Astrocyte of the spinal cord (primary cell): ENCODE measurements at places on chromosomes 12 and 14.
A peak's percentile ranks its signal among the peaks of the same experiment; 100 is the strongest.

- peak; percentile 18 for DNase-seq
These were observed 113.6 kb downstream of the TAOK3 start for GRCh38 chr12:118259079-118259478.

GRCh38 chr12:32455607-32456071, 56.3 kb downstream of the FGD4 start:
- DNase-seq: peak; percentile 88

GRCh38 chr12:90253136-90253535, 544.5 kb upstream of the ATP2B1 start:
- no peak for DNase-seq

DNA sequence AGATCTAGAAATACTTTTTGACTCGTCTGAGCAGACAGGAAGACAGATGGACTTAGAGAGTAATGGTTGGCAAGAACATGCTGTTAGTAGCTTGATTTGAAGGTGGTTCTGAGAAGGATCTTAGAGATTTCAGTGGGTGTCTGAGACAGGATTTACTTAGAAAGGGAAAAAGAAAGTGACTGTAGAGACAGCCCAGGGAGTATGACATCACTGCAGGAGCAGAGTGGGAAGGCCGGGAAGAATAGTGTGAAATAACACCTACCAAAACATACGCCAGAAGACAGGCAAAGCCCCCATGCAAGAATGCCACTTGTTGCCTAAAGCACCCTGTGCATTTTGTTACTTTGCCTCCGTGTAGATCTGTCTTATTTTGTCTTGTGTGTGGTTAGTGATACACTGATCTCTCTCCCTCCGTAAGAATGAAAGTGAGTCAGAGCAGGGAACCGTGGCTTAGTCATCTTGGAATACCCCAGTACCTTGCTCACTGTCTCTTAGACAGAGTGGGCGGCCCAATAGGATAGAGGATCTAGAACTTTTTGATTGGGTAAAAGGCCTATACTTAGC, 161.3 kb upstream of the IFNG-AS1 start:
- peak; percentile 97 for DNase-seq

- no peak for DNase-seq
These were observed 400.2 kb downstream of the TMEM121 start for GRCh38 chr14:105926373-105927095.

DNA sequence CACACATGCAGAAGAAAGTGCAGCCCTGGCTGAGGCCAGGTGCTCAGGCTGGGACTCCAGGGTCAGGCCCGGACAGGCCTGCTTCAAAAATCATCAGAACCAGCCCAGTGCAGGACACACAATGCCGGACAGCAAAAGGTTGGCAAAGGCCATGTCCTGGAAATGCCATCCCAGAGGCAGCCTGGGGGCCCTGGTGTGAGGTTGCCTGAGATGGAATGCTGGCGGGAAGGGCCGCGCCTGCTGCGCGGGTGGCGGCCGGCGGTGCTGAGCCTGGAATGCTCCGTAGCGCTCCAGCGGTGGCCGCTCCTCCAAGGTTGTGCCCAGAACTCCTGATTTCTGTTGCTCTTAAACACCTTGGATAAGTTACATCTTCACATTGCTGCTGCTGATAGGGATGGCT, 21.7 kb upstream of the CRIP2 start:
- no peak for DNase-seq

GRCh38 chr12:5688226-5688625, 256.3 kb downstream of the NTF3 start:
- no peak for DNase-seq

DNA sequence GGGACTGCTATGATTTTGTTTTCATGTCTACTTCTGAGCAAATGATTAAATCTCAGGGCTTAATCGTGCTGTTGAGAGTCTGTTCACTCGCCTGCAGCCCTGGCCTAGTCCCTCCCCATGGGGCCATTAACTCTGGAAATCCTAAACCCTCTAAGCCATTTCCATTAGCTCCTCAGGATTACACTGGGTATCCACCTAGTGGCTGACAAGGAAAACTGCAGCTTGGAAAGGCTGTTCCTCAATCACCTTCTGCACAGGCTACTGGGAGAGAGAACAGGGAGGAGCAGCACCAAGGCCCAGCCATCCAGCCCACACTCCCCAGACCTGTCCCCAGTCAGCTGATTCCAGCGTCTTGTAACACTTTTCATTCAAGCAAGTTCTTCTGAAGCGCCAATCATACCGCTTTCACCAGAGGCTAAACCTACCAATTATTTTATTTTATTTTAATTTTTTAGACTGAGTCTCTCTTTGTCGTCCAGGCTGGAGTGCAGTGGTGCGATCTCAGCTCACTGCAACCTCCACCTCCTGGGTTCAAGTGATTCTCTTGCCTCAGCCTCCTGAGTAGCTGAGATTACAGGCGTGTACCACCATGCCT, 48.7 kb downstream of the NEUROD4 start:
- DNase-seq: peak; percentile 49

- peak; percentile 23 for DNase-seq
These were observed 200.6 kb downstream of the ANO4 start for GRCh38 chr12:100995201-100995600.

DNA sequence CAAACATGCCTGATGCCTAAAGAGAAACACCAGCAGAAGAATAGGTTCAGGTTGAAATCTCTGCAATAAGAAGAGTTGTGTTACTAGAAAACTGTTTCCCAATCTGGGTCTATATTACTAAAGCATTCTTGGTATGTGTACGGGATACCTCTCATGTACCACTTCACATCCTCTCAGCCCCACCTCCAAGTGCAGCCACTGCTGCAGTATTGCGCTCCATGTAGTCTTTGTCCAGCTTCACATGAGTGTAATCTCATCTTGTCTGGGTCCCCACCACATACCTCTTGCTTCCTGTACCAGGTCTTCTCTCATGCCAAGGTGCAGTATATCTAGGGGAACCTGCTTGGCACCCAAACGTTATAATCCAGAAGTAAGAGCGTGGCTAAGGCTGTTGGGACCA, 187.5 kb upstream of the EEA1 start:
- no peak for DNase-seq

- DNase-seq: no peak
These were observed 141.6 kb downstream of the GPHN start for GRCh38 chr14:66649498-66649897.

GRCh38 chr12:80053051-80053790, 46.1 kb upstream of the OTOGL start:
- peak; percentile 93 for DNase-seq

- no peak for DNase-seq
These were observed 150.2 kb downstream of the SRGAP1 start for GRCh38 chr12:63994704-63995103.

DNA sequence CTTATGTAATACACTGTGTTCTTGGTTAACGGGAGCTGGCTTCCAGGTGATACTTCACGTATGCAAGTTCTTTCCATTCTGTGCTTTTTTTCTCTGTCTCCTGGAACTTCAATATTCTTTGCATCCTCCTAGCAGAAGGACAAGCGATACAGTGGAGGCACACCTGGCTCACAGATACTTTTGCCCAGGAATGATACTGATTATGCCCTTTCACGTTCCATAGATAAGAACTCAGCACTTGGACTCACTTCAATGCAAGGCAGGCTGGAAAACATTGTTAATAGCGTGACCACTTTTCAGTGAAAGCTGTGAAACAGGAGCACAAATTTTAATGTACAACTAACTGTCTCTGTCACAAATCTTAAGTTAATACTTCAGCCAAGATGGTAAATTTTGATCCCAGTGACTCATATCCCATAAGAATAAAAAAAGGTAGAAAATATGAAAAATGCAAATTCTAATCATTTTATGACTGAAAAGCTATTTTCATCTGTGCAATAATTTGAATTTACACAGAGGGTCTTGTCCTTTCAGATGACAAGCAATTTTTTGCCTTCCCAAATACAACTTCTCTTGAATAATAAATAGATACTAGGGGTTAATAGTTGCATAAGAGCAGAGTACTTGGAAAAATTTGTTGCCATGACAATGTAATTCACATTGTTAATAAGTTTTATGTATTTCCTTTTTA, 919.0 kb downstream of the GALC start:
- DNase-seq: no peak
